ENCODE measurements at places on chromosomes 13 and 19.

DNA sequence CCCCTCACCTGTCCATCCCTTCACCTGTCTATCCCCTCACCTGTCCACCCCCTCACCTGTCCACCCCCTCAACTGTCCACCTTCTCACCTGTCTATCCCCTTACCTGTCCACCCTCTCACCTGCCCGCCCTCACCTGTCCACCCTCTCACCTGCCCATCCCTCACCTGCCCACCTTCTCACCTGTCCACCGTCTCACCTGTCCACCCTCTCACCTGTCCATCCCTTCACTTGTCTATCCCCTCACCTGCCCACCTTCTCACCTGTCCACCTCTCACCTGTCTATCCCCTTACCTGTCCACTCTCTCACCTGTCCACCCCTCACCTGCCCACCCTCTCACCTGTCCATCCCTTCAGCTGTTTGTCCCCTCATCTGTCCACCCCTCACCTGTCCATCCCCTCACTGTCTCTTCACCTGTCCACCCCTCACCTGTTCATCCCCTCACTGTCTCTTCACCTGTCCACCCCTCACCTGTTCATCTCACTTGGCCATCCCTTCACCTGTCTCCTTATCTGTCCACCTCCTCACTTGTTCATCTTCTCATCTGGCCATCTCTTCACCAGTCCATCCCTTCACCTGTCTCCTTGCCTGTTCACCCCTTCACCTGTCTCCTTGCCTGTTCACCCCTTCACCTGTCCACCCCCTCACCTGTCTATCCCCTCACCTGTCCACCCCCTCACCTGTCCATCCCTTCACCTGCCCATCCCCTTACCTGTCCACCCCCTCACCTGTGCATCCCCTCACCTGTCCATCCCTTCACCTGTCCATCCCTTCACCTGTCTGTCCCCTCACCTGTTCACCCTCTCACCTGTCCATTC, 12.7 kb upstream of the KANK2 start:
- no peak for DNase-seq

GRCh38 chr19:50476907-50477238, 225 bp upstream of the GARIN5A start:
- DNase-seq: no peak

DNA sequence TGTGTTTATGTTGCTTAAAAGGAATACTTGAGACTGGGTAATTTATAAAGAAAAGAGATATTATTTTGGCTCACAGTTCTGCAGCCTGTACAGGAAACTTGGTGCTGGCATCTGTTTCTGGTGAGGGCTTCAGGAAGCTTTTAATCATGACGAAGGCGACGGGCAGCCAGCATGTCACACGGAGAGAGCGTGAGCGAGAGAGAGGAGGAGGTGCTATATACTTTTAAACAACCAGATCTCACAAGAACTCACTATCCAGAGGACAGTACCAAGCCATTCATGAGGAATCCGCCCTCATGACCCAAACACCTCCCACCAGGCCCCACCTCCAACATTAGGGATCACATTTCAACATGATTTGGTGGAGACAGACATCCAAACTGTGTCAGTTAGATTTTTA, 163.4 kb upstream of the TSC22D1 start:
- DNase-seq: peak; percentile 21

DNA sequence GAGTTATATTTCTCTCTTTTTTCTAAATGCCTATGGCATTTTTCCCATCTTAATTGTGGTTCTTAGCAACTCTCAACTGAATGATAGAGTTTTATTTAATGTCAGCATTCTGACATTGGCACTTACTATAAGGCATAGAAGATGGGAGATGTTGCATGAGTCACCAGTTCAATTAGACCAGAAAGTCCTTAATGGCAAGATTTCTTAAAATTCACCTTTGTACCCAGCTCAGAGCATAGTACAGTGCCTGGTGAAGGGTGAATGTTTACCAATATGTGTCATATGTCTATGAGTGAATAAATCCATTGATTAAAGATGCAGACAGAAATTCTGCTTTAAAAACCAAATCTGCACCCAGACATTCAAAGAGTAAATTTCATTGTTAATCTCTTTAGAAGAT, 526.9 kb downstream of the EFNB2 start:
- DNase-seq: no peak

DNA sequence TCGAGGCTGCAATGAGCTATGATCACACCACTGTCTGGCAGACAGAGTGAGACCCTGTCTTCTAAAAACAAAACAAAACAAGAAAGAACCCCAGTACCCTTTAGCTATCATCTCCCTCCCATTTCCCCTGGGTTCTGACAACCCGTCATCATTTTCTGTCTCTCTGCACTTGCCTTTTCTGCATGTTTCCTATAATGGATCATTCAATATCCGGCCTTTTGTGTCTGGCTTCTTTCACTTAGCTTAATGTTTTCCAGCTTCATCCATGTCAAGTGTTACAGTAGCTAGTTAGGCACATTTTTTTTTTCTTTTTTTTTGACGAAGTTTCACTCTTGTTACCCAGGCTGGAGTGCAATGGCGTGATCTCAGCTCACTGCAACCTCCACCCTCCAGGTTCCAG, 16.5 kb downstream of the AP2S1 start:
- no peak for DNase-seq

GRCh38 chr19:50476224-50476906, at the start of the genes EMC10 and GARIN5A:
Gene EMC10, plus strand, starts transcription at chr19:50476507. Its CDS starts 38 bp downstream, at chr19:50476545.
Gene GARIN5A, minus strand, starts transcription at chr19:50476848. Its CDS starts 460 bp downstream, at chr19:50476388.
- peak; percentile 98 for DNase-seq

DNA sequence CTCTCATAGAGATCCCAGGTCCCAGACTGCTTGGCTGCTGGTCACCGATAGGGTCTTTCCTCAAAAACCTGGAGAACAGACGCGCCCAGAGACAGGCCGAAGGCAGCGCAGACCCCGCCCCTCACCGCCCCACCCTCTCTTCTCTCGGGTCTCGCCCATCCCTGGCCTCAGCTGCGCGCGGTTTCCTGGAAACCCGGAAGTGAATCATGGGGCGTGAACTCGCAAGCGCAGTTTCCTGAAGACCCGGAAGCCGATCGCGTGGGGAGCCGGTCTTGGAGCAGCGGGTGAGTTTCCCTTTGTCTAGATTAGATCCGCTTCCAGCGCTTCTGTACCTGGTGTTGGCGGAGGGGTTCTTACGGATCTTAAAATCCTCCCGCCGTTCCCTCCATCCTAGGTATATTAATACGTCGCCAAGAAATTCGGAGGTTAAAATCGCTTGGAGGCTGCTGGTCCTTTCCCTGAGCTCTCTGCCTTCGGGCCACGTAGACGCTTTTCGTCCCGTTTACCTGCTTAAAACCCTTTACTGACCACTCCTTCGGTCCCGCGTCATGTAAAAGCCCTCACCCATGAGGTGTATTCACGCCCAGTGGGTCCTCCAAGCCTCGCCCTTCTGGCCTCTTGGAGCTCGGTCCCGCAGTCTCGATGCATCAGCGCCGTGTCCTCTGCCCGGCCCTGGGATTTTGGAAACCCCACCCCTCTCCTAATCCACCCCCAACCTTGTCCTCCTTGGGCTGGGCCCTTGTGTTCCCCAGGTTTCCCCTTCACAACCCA, at the start of gene ZNF578:
Gene ZNF578, plus strand, starts transcription at position 230 of the 771 bp plus-strand sequence. CDS start 48,293 bp downstream, outside the sequence.
- DNase-seq: peak; percentile 91

Data from mesendoderm (in vitro differentiated cells).